ENCODE measurements at places on chromosomes 1 and 21.

- DNase-seq: no peak
- H3K36me3 ChIP-seq: no peaks in the 10 kb centered on the region
- H3K4me1 ChIP-seq: peaks cover 15% of the 10 kb centered on the region
- no peaks in the 10 kb centered on the region for H3K27me3 ChIP-seq
- H3K4me3 ChIP-seq: no peak overlapping the region
- H3K27ac ChIP-seq: peak overlapping the region; percentile 73
Measured at GRCh38 chr1:67579623-67580394, 105.2 kb upstream of the GADD45A start.

DNA sequence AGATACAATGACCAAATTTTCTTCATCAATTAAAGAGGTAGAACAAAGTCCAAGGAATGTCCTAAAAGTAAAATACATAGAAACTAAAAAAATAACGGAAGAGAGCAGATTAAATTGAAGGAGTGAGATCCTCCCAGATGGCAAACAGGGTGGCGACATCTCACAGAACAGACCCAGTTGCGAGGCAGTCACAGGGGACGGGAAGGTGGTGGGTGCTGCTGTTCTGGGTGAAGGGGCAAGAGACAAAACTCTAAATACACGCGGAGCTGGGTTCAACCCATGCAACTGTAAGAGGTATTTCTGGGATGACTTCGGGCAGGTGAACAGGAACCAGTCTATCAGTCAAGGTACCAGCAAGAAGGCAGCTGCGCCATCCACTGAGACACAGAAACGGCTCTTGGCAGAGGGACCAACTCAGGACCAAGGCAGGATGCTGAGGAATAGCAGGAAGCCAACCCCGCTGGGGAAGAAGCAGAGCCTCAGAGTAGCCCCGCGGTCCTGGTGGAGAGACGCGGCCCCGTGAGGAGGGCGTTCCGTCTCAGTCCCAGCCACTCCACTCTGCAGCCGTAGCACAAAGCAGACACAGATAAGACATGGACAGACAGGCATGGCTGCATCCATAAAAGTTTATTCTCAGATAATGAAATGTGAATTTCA lies 32.2 kb downstream of the WDR4 start:
- no peak overlapping the region for H3K27ac ChIP-seq
- no peak overlapping the region for H3K4me3 ChIP-seq
- H3K4me1 ChIP-seq: no peaks in the 10 kb centered on the region
- no peak for DNase-seq
- no peaks in the 10 kb centered on the region for H3K36me3 ChIP-seq
- no peaks in the 10 kb centered on the region for H3K27me3 ChIP-seq

GRCh38 chr1:53288002-53288789 lies 39.7 kb downstream of the LRP8 start:
- no peaks in the 10 kb centered on the region for H3K27me3 ChIP-seq
- H3K4me3 ChIP-seq: no peak overlapping the region
- DNase-seq: no peak
- H3K36me3 ChIP-seq: no peaks in the 10 kb centered on the region
- peaks cover 3% of the 10 kb centered on the region for H3K4me1 ChIP-seq

DNA sequence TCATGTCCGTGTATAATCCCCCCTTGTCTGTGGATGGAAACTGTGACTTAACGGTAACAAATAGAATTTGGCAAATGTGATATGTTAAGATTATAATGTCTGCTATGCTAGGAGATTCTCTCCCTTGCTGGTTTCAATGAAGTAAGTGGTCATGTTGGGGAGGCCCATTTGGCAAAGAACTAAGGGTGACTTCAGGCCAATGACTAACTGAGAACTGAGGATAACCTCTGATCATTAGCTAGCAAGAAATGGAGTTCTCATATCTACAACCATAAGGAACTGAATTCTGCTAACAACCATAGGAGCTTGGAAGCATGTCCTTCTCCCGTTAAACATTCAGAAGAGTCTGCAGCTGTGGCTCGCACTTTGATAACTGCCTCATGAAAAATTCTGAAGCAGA lies 2.3 kb downstream of the IFI44L start:
- no peak for DNase-seq
- H3K27me3 ChIP-seq: no peaks in the 10 kb centered on the region
- no peak overlapping the region for H3K4me3 ChIP-seq

DNA sequence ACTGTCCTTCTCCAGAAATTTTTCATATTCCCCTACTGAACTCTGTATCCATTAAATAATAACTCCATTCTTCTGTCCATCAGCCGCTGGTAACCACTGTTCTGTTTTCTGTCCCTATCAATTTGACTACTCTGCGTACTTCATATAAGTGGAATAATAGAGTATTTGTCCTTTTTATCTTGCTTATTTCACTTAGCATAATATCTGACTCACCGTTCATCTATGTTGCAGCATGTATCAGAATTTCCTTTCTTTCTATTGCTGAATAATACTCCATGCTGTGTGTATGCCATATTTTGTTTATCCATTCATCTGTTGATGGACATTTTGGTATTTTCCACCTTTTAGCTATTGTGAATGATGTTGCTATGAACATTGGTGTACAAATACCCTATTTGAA lies 71.9 kb downstream of the CEP350 start:
- no peak for DNase-seq
- H3K4me3 ChIP-seq: no peak overlapping the region
- H3K4me1 ChIP-seq: no peaks in the 10 kb centered on the region
- no peaks in the 10 kb centered on the region for H3K27me3 ChIP-seq
- peaks cover 36% of the 10 kb centered on the region for H3K36me3 ChIP-seq

DNA sequence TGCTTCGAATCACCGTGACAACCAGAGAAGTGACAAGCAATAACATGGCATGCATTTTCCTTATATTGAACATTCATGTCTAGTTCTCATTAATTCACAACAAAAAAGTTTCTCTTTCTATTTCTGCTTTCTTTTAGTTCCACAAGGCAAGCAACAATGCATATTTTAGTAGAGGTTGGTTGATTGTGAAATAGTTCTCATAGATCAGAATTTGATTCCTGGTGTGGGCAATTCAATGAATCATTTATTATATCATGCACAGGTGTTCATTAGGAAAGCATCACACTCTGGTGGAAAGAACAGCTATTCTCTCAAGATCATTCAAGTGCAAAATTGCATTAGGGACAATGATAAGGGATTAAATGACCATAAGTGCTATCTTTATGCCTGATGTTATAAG lies 980.9 kb downstream of the BRINP3 start:
- no peaks in the 10 kb centered on the region for H3K27me3 ChIP-seq
- no peaks in the 10 kb centered on the region for H3K4me1 ChIP-seq
- H3K36me3 ChIP-seq: no peaks in the 10 kb centered on the region
- H3K27ac ChIP-seq: no peak overlapping the region
- no peak for DNase-seq

DNA sequence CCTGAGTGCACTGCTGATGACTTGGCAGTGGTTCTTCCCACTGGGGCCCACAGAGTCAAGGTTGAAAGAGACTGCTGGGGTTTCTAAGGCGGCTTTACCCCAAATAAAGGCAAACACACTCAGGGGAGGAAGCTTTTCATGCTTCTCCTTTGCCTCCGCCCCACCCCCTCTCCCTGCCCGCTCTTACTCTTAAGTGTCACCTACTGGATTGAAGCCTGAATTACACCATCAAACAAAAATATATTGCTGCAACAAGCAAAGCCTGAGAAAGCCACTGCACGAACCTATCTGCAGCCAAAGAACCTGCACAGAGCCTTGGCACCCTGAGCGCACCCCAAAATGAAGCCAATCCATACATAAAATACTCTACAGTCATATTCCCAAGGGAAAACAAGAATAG lies 63.1 kb downstream of the PTGFR start:
- H3K4me1 ChIP-seq: no peaks in the 10 kb centered on the region
- H3K27me3 ChIP-seq: no peaks in the 10 kb centered on the region
- no peak overlapping the region for H3K4me3 ChIP-seq

- H3K4me1 ChIP-seq: no peaks in the 10 kb centered on the region
- no peaks in the 10 kb centered on the region for H3K27me3 ChIP-seq
- no peaks in the 10 kb centered on the region for H3K36me3 ChIP-seq
- H3K4me3 ChIP-seq: no peak overlapping the region
Measured at GRCh38 chr1:118151312-118151937, 33.6 kb downstream of the SPAG17 start.

DNA sequence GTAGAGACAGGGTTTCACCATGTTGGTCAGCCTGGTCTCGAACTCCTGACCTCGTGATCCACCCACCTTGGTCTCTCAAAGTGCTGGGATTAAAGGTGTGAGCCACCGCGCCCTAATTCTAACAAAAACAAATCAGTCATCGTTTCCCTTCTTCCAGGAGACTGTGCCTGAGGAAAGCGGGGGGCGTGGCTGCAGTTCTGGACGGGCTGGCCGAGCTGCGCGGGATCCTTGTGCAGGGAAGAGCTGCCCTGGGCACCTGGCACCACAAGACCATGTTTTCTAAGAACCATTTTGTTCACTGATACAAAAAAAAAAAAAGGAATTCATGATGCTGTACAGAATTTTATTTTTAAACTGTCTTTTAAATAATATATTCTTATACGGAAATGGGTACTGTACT lies 104.2 kb downstream of the WDR4 start:
- no peaks in the 10 kb centered on the region for H3K4me1 ChIP-seq
- no peak for DNase-seq
- H3K27me3 ChIP-seq: no peaks in the 10 kb centered on the region
- no peak overlapping the region for H3K27ac ChIP-seq

DNA sequence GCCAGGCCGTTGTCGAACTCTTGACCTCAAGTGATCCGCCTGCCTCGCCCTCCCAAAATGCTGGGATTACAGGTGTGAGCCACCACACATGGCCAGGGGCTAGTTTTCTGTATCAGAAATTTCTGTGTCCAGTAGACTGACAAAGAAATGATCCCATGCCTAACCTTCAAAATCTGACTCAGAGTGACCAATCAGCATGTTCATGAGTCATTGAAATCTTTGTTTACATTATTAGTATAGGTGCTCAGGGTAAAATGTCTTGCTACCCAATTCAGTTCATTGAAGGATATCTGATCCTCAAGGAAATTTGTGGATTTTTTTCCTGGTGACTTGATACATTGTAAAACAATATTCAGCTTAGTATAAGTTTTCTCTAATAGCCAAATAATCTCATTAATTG lies 11.0 kb upstream of the LDLRAD2 start:
- H3K36me3 ChIP-seq: no peaks in the 10 kb centered on the region
- H3K27ac ChIP-seq: no peak overlapping the region
- no peak overlapping the region for H3K4me3 ChIP-seq
- no peaks in the 10 kb centered on the region for H3K4me1 ChIP-seq

GRCh38 chr1:107357376-107357775 lies 216.5 kb downstream of the NTNG1 start:
- H3K4me1 ChIP-seq: no peaks in the 10 kb centered on the region
- no peak overlapping the region for H3K27ac ChIP-seq
- H3K27me3 ChIP-seq: no peaks in the 10 kb centered on the region
- no peak for DNase-seq
- no peaks in the 10 kb centered on the region for H3K36me3 ChIP-seq
- no peak overlapping the region for H3K4me3 ChIP-seq

DNA sequence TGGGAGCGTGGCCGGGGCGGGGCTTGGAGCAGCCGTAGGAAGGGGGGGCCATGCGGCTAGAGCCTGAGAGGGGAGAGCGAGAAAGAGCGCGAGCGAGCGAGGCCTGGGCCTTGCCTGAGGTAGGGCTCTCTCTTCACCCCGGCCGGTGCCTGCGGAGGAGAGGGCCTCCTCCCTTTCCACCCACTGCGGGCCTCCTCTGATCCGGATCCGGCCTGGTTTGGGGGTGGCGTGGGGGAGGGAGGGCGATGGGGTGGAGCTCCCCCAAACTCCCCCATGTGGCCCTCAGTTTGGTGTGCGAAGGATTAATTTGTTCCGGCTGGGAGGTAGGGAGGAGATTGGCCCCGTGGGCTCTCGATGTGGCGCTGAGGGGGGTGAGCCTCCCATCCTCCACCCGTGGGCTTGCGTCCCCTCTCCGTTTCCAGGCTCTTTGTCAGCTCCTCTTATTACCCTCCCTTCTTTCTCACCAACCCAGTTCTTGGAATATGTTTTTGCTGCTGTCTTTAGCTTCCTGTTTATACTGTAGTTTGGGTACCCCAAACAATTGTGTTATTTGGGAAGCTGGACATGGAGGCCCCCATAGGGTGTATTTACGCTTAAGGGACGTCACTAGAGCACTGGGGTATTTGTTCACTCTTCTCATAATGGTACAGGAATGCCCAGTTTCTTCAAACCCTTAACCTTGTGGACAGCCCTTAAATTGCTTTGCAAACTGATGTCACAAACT lies 685 bp downstream of the UBAP2L start:
- peaks cover 40% of the 10 kb centered on the region for H3K36me3 ChIP-seq
- H3K27me3 ChIP-seq: no peaks in the 10 kb centered on the region
- peaks cover 29% of the 10 kb centered on the region for H3K4me1 ChIP-seq
- no peak for DNase-seq

DNA sequence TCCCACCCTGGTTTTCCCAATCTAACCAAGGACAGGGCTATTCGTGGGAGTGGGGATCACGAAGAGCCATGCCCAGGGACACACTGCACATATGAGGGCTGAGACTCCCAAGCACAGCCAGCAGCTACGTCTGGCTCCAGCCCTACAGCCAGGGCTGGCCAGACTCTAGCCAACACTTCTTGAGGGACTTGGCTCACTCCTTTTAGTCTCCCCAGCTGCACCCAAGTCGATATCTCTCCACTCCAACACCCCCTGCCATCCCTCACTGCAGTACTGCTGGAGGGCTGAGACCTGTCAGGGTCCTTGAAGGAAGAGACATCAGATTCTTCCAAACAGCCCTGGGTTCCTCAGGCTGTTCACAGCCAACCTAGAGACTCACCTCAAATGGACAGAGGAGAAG lies 62.6 kb downstream of the CD46 start:
- H3K4me3 ChIP-seq: no peak overlapping the region
- no peak for DNase-seq
- H3K27ac ChIP-seq: no peak overlapping the region
- H3K4me1 ChIP-seq: no peaks in the 10 kb centered on the region
- no peaks in the 10 kb centered on the region for H3K36me3 ChIP-seq

DNA sequence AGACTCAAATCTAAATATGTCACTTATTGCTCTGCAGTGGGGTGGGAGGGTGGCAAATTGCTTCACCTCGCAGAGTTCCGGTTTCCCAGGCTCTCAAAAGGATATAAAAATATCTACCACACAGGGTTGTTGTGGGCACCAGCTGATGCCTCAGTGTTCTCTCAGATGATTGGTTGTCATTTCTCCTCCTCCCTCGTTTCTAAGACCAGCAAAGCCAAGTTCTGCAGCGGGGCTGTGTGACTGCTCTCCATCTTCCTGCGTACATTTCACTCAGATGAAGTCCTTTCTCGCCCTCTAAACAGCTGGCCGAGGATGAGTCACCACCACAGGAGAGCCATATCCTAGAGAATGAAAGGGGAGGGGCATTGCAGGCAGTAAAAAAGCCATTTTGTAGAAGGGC lies 35.0 kb upstream of the VWA5B1 start:
- H3K4me3 ChIP-seq: no peak overlapping the region
- H3K27ac ChIP-seq: no peak overlapping the region
- no peaks in the 10 kb centered on the region for H3K36me3 ChIP-seq
- H3K4me1 ChIP-seq: peaks cover 1% of the 10 kb centered on the region

DNA sequence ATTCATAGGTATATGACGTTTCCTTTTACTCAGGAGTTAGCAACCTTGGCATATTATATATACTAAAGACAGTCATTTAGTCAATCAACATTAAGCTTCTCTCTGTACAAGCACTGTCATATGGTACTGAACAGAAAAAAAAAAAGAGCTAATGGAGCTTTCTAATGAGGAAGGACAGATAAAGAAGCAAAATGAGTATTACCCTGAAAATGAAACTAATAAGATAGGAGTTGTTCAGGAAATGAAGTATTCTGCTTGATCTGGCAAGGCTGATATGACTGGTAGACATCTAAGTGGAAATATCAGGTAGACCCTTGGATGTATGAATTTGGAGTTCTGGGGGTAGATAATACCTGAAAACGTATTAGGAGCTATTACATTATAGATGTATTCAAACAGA lies 4.3 kb upstream of the IKBKE start:
- no peaks in the 10 kb centered on the region for H3K27me3 ChIP-seq
- peaks cover 14% of the 10 kb centered on the region for H3K4me1 ChIP-seq
- no peaks in the 10 kb centered on the region for H3K36me3 ChIP-seq
- H3K4me3 ChIP-seq: no peak overlapping the region
- DNase-seq: no peak
- H3K27ac ChIP-seq: no peak overlapping the region
